ENCODE measurements at places on chromosomes 2 and 18.

DNA sequence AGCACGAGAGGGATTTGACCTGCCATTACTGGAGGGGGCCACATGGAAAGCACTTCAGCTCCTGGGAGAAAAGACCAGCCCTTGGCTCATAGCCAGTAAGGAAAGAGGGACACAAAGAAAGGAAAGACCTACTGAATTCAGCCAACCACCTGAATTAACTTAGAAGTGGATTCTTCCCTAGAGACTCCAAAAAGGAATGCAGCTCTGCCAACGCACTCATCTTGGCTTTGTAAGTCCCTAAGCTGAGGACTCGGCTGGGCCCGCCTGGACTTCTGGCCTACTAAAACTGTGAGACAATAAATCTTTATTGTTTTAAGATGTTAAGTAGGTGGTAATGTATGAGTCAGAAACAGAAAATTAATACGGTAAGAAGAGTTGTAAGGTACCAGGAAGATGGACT, 11.5 kb downstream of the ATF2 start:
- DNase-seq: peak; percentile 95

DNA sequence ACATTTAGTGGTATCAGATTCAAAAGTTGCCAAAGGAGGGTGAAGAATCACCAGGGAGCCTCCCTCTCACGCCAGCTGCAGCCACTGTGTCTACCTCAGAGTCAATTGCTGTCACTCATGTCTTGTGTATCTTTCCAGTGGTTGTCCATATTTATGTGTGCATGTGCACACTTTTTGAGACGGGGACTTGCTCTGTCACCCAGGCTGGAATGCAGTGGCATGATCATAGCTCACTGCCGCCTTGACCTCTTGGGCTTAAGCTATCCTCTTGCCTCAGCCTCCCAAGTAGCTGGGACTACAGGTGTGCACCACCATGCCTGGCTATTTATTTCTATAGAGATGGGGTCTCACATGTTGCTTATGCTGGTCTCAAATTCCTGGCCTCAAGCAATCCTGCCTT, 4.0 kb downstream of the MOCOS start:
- no peak for DNase-seq

- DNase-seq: no peak
Measured at GRCh38 chr18:21997207-21998143, 171.9 kb upstream of the GATA6 start.

- DNase-seq: no peak
Measured at GRCh38 chr2:78145997-78146722, 624.0 kb upstream of the LRRTM4 start.

DNA sequence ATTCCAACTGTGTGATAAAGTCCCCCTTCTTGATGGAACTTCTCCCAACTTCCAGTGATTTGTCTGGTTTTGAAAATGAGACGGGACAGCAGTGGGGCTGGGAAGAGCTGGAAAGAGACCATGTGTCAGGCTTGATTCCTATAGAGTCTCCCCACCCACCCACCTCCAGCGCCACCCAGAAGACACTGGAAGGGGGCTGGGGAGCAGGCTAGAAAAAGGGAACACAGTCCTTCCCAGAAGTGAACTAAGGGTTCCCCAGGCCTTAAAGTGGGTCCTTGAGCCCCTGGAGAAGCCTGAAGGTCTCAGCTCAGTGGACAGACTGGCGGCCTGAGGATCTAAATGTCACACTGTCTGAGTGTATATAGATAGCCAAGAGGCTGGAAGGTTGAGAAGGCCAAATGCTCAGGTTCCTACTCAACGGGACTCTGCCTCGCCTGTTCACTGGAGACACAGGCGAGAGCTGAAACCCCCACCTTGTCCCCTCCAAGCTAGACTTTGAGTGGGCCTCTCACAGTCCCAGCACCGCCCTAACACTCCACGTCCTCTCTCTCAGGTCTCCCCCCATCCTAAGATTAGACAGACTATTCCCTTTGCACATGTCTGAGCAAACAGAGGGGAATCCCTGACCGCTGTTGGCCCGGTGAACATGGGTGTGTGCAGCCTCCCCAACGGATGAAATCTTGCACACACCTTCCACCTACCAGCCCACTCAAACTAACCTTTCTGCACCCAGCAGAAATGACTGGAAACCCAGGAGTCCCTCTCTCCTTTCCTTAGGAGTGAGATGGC, 1.6 kb downstream of the PKDCC start:
- DNase-seq: no peak

- no peak for DNase-seq
Measured at GRCh38 chr2:7900593-7900992, 781.3 kb upstream of the ID2 start.

- no peak for DNase-seq
Measured at GRCh38 chr2:194867328-194867727, 789.7 kb upstream of the SLC39A10 start.

- DNase-seq: no peak
Measured at GRCh38 chr2:121709776-121710469, 26.8 kb downstream of the NIFK start.

GRCh38 chr2:88692187-88692586, 714 bp downstream of the RPIA start:
- no peak for DNase-seq

DNA sequence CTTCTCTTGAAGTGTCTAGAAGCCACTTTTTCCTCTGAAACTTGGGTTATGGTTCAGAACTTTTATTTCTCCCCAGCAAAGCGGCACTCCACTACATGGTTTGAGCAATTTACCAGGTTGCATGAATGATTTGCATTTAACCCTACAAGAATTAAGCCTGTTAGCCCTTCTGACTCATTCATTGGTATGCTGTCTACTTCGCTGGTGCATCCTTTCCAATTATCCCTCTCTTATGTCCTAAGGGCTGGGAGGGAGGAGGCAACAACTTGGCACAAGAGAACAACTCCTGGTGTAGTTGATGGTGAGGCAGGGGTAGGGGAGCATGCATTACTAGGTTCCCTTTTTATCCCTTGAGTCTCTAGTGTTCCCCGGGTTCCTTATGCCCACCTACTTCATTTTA, 293.4 kb upstream of the MEX3C start:
- DNase-seq: no peak

GRCh38 chr18:9278028-9278427, 56.5 kb upstream of the TWSG1 start:
- no peak for DNase-seq

DNA sequence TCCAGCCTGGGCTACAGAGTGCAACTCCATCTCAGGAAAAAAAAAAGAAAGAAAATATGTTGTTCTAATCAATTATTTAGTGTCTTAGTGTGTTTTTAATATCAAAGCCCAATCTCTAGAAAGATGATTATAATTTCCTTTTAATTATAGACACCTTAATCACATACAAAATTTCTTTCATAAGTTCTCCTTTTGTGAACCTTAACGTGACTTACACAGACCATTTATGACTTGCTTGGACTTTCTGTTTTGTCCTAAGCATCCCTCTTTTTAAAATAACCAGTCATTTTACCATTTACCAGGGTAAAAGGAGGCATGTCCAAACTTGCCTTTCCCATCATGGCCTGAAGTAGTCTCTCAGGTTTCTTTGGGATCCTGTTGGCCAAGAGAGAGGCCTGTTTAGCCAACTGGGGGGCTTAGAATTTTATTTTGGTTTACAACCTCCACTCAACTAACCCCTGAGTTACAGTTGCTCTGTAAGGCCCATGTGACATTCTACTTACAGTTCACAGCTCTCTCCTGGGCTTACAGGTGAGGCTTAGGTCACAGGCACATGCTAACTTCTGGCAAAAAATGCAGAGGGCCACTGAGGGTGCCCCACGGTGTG, 23.9 kb upstream of the GPR155 start:
- DNase-seq: peak; percentile 7

DNA sequence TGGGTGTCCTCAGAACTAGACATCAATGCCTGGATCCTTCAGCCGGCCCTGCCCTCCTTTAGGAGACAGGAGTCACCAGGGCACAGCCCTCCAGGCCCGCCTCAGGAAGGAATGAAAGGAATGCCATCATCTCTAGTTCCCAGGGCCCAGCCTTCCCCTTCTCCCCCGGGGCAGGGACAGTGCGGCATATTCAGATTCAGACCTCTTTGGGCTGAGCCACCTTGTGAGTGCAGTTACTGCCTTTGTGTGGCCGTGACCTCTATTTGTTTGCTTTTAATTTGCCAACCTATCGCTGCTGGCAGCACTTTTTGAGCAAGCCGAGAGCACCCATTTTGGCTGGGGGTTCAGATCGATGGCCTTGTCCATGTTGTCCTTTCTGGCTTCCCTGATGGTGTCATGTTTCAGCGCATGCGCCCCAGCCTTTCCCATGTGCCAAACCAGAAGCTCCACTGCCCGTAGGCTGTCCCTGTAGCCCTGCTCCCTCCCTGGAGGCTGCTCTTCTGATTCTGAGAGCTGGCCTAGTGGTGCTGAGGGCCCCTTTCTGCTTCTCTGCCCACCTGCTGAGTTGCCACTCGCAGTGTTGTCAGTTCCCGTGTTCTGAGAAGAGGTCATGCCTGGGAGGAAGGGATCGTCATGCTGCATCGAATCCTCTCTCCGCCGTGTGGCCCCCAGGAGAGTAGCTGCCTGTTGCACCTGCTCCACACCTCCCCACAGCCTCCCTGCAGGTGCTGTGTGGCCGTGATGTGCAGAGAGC, 10.9 kb downstream of the ANKRD23 start:
- peak; percentile 93 for DNase-seq

DNA sequence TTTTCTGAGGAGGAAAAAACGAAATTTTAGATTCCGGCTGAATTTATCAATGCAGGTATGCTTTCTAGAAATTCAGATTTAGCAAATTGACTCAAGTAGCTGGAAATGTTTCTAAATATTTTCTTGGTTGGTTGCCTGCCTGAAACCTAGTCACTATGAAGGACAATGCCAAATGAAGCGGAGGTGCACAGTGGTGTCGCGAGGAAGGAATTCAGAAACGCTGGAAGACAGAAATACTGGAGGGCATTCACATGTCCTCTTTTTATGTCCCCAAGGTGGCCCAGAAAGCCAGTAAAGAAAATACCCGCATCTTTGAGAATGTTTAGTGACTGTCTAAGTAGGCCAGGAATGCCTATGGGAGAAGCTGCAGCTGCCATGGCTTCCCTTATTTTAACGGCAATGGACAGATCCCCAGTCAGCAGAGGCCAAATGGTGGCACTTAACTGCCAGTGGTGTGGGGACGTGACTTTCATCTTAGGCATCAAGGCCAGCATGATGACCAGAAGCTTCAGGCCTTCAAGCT, 15.8 kb upstream of the EFR3B start:
- DNase-seq: no peak

GRCh38 chr18:8354304-8354703, 254.9 kb upstream of the RAB12 start:
- DNase-seq: no peak

DNA sequence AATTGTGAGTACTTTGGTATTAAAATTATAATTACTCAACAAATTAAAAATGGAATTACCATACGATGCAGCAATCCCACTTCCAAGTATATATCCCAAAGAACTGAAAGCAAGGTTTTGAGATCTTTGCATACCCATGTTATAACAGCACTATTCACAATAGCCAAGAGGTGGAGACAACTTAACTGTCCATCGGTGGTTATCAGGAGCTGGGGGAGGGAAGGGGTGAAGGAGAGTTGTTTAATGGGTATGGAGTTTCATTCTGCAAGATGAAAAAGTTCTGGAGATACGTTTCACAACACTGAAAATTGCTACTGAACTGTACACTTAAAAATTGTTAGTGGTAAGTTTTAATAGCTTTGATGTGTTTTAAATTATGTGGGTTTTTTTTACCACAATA, 25.7 kb downstream of the RAB10 start:
- DNase-seq: no peak

GRCh38 chr2:56971383-56971974, 787.7 kb downstream of the CCDC85A start:
- no peak for DNase-seq

GRCh38 chr2:85914922-85915321, 26.1 kb upstream of the ST3GAL5 start:
- DNase-seq: no peak

DNA sequence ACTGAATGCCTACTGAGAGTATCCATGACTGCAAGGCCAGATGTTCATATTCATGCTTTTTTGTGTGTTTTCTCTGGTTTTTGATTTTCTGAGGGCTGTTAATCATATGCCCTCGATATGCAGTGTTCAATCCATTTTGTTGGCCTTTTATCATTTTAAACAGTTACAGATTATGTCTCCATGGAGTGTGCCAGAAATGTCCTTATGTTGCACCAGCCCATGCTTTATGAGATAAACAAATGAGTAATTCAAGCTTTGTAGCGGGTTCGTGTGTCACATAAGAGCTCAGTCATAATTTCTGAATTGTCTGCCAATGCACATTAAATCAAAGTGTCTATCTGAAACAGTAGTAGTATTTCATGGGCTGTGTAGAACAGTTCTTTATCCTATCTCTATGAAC, 583.0 kb downstream of the THSD7B start:
- DNase-seq: peak; percentile 84

GRCh38 chr2:239204136-239204875, 196.5 kb downstream of the HDAC4 start:
- no peak for DNase-seq

GRCh38 chr2:171407030-171407675, 26.6 kb downstream of the METTL8 start:
- DNase-seq: no peak

- peak; percentile 16 for DNase-seq
Measured at GRCh38 chr18:77422974-77423867, 173.6 kb downstream of the GALR1 start.

DNA sequence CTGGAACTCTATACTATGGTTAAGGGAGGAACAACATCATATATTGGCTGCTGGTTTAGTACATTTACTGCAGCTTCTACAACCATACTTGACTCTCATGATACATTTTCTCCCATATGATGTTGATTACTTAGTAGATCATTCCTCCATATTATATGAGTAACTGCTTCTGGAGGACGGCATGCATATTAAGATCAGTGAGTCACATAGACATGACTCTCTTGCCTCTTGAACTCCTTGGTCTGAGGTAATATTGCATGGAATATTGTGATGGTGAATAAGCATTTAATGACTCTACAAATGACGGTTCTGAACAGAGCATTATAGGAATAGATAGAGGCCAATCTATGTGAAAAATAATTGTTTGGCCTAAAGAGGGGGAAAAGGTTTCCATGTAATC, 418.8 kb upstream of the SPHKAP start:
- DNase-seq: no peak

GRCh38 chr2:102142829-102143449, 393 bp downstream of the IL1R1 start:
- DNase-seq: no peak
